ENCODE measurements at places on chromosomes 12 and 14.

DNA sequence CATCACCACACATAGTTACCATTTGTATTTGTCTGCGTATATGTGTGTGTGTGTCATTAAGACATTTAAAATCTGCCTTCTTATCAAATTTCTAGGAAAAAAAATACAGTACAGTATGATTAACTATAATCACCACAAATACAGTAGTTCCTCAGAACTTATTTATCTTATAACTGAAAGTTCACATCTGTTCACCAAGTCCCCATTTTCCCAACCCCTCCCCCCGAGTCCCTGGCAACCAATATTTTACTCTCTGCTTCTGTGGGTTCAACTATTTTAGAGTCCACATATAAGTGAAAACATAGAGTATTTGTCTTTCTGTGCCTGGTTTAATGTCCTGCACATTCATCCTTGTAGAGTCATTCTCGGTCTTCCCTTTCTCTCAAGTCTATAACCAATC, 12.3 kb downstream of the CAPS2 start:
- H3K27me3 ChIP-seq: no peaks in the 10 kb centered on the region
- H3K36me3 ChIP-seq: no peaks in the 10 kb centered on the region
- no peak overlapping the region for H3K4me3 ChIP-seq

GRCh38 chr14:24456980-24457379, 14.4 kb upstream of the SDR39U1 start:
- no peak overlapping the region for H3K4me3 ChIP-seq
- H3K27me3 ChIP-seq: no peaks in the 10 kb centered on the region
- no peaks in the 10 kb centered on the region for H3K4me1 ChIP-seq

DNA sequence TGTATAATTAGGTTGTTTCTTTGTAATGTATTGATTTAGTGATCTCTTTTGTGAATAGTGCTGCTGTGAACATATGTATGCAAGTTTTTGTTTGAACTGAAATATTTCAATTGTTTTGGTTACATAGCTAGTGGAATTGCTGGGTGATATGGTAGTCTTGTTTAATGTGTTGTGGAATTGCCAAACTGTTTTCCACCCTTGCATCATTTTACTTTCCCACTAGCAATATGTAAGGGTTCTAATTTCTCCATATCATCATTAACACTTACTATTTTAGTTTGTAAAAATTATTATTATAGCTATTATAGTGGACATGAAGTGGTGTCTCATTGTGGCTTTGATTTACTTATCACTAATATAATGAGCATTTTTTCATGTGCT, 5.9 kb downstream of the G2E3 start:
- DNase-seq: no peak
- H3K27ac ChIP-seq: no peak overlapping the region
- H3K36me3 ChIP-seq: no peaks in the 10 kb centered on the region
- no peaks in the 10 kb centered on the region for H3K27me3 ChIP-seq

- H3K4me3 ChIP-seq: no peak overlapping the region
- no peaks in the 10 kb centered on the region for H3K4me1 ChIP-seq
- DNase-seq: no peak
- no peak overlapping the region for H3K27ac ChIP-seq
- no peaks in the 10 kb centered on the region for H3K27me3 ChIP-seq
- no peaks in the 10 kb centered on the region for H3K36me3 ChIP-seq
Observed at GRCh38 chr14:70139384-70139783, 49.4 kb downstream of the SLC8A3 start.
